Inflammatory macrophage treated with lipopolysaccharide for 4 hours (primary cell): ENCODE measurements at places on chromosomes 7 and 10.

- peak; percentile 33 for DNase-seq
These were observed 706 bp downstream of the BUB3 start for GRCh38 chr10:123154711-123155505.

GRCh38 chr10:6018422-6018821, 41.1 kb upstream of the IL15RA start:
- no peak for DNase-seq

- DNase-seq = no peak
These were observed 30.4 kb downstream of the KLRG2 start for GRCh38 chr7:139452958-139453672.

DNA sequence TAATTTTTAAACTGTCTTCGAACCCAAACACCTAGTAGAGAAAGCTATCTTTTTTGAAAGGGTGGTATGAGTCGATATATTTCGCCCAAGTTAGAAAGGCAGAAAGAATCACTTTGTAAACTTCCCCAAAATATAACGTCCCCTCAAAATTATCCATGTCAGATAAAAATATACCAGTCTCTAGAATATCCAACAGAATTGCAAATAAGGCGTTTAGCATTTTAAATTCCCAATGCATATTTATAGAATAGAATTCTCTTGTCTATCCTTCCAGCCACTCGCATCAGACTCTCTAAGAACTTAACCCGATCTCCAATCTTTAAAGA, 2.1 kb downstream of the CTBP2 start:
- DNase-seq = no peak

GRCh38 chr10:131698986-131699385, 201.8 kb upstream of the PPP2R2D start:
- no peak for DNase-seq

- no peak for DNase-seq
These were observed 23.8 kb downstream of the DIP2C start for GRCh38 chr10:665579-666091.
